Gastroesophageal sphincter (tissue), 4 donors: ENCODE measurements at places on chromosomes 5 and 9.

GRCh38 chr5:88839238-88839637, 43.7 kb downstream of the MEF2C start:
- ATAC-seq: no peak

- ATAC-seq: no peak
Observed at GRCh38 chr5:93403141-93403928, 177.7 kb downstream of the NR2F1-AS1 start.

DNA sequence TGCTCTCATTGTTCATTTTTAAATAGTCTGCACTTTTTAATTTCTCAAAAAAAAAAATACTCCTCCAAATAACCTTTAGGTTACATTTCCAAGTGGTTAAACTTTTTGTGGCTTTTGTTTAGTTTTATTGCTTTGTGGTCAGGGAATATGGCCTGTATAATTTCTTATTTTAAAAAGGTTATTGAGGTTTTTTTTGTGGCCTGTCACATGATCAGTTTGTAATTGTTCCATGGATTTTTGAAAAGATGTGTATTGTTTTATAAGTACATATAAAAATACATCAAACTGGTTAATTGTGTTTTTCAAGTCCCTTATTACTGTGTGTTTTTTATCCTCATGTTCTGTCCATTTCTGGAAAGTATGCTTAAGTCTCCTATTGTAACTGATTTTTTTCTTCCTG, 64.0 kb downstream of the ZNF618 start:
- ATAC-seq: no peak

GRCh38 chr5:51387884-51388275, 4.6 kb downstream of the ISL1 start:
- ATAC-seq: no peak

DNA sequence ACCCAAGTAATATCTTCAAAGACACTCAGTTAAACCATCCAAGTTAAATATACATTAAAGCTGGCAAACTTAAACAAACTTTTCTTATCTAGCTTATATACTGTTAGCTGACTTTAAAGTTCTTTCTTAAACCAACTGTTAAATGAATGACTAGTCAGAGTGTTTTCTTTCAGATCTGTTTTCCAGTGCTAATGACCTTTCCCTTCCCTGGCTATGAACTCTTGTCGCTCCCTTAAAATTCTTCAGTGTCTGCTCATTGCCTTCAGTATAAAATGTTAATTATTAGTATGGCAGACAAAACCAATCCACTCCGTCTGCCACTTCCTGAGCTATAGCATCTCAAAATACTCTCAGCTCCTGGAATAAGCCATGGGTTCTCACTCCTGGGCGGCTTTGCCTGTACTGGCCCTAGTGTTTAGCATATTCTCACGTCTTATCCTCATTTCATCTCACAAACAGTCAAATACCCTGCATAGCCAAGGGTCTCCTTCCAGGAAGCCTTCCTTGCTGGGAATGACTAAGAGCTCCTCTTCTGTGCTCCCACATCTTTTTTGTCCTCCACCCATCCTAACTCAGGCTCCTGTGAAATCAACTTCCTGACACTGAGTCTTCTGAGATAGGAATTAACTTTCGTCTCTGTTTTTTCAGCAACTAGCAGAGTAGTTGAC, 87.7 kb downstream of the VCAN start:
- no peak for ATAC-seq

DNA sequence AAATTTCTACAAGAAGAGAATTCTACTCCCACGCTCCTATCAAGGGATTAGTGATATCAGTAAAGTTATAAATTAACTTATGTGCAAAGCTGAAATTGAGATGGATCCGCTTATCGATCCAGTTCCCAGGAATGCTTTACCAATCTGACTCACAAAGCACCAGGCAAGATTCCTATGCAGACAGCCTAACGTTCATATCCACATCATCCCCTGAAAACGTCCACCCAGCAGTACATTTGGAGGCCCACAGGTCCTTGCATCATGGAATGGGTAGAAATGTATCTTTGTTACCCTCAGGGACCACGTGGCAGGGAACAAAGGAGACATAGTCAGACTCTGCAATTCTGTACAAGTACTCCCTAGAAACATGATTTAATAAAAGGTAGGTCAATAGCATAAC, 147.4 kb downstream of the ESM1 start:
- ATAC-seq: no peak

- no peak for ATAC-seq
Observed at GRCh38 chr9:4603830-4604229, 58.3 kb upstream of the PLPP6 start.

DNA sequence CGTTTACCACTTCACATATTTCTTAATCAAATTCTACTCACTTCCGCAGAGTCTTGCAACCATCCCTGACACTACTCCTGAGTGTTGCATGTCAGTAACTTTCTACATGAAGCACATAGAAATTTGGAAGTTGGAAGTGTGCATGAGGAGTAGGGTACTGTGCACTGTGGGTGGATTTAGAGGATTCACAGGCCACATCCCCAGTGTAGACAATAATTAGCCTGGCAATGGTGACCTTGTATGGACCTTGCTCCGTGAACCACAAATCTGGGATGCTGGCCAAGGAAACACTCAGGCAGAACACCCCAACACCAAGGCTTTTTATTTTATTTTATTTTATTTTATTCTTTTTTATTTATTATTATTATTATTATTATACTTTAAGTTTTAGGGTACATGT, 25.5 kb downstream of the CTSL start:
- no peak for ATAC-seq

DNA sequence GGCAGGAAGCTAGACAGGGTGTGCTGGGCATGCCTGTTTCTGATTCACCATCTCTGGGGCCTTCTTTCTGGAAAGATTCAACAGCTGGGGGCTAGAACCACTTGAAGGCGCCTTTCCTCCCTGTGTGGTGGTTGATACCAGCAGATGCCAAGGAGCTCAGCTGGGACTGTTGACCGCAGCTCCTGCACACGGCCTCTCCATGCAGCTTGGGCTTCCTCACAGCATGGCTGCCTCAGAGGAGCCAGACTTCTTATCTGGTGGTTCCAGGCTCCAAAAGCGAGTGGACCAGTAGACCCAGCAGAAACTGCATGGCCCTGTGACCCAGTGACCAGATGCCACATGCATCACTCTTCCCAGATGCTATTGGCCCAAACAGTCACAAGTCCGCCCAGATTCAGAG, 74.7 kb upstream of the COL5A1 start:
- ATAC-seq: no peak

GRCh38 chr5:56951126-56951945, 587 bp downstream of the MIER3 start:
- ATAC-seq: peak; percentile 41

GRCh38 chr5:139946440-139946839, 96.7 kb downstream of the NRG2 start:
- no peak for ATAC-seq

DNA sequence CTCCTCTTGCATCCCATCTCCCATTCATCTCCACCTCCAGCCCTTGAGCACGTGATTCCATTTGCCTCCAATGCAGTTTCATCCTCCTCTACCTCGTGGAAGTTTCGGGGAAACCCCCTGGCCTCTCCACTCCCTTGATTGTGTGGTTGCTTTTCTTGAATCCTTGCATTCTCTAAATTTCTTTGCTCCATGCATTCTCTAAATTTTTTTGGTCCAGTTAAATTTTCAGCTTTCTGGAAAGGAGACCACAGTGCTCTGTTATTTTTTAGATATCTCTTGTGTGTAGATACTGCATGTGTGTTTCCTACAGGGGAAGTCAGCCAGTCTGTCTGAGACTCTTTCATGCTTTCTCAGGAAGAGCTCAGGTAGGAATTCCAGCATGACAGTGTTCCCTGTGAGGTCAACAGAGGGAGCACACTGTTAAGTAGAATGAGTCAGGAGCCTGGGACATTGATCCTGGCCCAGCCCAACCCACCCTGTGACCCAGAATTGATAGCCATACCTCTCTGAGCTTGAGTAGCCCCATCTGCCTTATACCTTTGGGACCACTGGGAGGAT, 52.8 kb downstream of the AMBP start:
- no peak for ATAC-seq

GRCh38 chr9:38298503-38298902, 94.0 kb upstream of the ALDH1B1 start:
- no peak for ATAC-seq

DNA sequence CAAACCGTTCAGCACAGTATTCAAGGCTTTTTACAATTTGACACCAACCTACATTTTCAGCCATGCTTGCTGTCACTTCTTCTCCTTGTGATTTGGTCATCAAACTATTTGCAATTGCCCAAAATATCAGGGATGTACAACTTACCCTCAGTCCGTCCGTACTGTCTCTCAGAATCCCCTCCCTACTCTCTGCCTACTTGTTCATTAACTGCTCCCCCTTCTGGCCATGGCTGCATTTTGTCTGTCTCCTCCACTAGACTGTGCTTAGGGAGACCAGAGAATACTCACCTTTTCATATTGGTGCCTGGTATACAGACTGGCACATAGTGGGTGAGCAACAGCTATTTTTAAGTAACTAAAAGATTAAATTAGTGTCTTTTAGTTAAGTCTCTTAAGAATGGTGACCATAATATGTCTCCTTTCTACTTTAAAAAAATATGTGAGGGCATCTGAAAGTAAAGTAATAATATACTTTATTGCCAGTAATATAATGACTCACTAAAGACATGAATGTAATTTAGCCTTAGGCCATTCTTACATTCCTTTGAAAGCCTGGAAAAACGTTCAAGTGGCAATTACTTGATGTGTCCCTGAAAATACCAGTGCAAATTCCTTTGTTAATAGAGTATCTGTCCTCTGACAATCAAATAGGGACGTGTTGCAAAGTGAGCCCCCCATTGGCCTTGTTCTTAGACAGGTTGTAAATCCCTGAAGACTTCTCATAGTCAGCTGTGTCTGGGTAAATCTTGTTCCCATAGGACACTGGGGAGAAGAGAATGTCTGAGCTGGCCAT, 27.8 kb downstream of the PRLR start:
- peak; percentile 25 for ATAC-seq

DNA sequence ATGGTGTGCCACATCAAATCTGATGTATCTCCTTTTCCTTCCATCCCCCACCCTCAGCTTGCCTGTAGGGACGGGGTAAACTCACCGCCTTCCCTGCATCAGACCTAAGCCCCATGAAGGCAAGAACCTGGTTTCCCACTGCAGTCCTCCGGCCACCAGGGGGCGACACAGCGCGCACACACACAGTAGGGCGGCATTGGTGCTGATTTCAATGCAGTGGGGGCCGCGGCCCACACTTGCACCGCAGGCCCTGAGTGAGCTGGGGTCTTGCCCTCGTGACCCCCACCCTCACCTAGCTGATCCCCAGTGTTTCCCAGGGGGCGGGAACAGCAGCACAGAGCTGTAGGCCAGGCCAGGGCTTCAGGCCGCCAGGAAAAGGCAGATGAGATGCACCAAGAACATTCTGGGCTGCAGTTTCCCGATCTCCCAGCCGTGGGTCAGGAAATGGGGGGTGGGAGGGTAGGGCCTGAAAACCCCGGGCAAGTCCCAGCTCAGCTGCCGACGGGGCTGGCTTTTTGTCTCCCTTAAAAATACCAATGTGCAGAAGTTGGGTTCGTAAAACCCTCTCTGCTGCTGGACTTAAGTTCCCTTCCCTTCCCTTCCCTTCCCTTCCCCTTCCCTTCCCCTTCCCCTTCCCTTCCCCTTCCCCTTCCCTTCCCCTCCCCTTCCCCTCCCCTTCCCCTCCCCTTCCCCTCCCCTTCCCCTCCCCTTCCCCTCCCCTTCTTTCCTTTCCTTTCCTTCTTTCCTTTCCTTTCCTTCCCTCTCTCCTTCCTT, 19.5 kb downstream of the FAM163B start:
- no peak for ATAC-seq

DNA sequence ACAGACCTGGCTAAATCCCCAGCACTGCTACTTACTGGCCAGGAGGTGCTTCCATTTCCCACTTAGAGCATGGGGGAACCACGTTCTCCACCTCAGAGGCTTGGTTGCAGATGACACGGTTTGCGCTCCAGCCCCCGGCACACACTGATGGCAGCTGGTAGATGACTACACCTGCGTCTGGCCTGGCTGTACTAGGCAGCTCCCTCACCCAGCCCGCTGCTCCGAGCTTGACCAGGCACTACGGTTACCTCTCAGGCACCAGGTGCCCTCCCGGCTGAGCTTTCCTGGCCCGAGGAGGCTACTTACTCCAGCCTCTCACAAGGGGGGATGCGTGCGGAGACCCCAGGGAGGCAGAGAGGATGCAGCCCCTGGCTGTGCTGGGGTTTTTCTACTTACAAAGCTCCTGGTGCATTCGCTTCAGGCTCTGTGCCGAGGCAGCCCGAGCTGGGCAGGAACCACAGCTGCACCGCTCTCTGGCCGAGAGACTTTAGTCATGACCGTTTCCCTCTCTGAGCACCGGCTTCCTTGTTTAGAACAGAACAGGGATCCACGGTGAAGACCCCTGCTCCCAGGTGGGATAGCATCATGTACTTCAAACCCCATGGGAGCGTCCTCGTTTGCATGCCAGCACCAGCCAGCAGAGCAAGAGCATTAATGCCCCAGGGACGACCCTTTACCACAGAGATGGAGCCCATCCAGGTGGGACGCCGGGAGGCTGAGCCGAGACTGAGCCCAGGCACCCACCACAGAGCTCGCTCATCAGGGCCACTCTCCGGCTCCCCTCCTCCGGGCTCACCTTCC, 7.6 kb upstream of the GBGT1 start:
- ATAC-seq: no peak

DNA sequence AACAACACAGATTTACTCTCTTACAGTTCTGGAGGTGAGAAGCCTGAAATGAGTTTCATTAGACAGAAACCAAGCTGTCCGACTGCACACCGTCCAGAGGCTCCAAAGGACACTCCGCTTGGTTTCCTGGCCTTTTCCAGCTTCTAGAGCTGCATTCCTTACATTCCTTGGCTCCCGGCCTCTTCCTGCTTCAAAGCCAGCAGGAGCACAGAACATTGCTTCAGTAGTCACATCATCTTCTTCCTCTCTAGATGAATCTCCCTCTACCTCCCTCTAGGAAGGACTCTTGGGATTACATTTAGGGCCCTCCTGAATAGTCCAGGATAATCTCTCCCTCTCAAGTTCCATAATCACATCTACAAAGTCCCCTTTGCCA, 213.3 kb downstream of the CDK5RAP2 start:
- peak; percentile 76 for ATAC-seq

DNA sequence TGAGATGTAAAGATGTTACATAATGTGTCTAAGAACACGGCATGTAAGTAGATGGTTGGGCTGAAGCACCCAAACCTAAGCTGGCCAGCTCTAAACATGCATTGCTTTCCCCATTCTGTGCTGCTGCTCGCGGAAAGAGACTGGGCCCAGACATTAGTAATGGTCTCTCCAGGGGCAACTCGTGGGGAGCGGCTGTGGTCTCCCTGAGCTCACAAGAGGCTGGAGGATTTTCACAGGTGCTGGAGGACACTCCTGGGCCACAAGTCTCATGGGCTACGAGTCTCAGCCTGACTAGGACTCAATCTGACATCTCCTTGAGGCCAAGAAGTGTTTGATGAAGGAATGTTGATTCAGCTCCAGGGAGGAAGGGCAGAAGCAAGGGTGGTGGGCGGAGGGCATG, 92.7 kb upstream of the PTCH1 start:
- ATAC-seq: no peak
